HFF-Myc (cell line): ENCODE measurements at places on chromosomes 4 and X.
A peak's percentile ranks its signal among the peaks of the same experiment; 100 is the strongest.

- no peak for DNase-seq
Measured at GRCh38 chr4:41129128-41129754, 85.1 kb downstream of the APBB2 start.

- no peak for DNase-seq
Measured at GRCh38 chr4:181766061-181766548, 477.1 kb upstream of the TENM3 start.

DNA sequence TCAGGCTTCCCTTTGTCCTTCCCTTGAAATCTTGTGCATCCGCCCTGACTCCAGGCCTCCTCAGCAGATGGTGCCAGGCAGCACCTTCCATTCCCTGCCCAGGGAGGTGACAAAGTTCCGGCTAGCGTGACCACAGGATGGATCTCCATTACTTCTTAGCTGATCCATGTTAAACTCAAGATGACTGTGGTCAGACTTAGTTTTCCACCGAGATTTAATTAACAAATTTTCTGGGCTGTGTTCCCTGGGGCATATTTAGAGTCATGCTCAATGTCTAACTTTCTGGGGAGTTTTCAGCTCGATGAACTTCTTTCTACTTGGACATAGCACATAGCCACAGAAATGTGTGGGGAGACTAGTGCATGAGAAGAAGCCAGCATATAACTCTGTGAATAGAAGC lies 215.1 kb upstream of the SFRP2 start:
- DNase-seq: no peak

DNA sequence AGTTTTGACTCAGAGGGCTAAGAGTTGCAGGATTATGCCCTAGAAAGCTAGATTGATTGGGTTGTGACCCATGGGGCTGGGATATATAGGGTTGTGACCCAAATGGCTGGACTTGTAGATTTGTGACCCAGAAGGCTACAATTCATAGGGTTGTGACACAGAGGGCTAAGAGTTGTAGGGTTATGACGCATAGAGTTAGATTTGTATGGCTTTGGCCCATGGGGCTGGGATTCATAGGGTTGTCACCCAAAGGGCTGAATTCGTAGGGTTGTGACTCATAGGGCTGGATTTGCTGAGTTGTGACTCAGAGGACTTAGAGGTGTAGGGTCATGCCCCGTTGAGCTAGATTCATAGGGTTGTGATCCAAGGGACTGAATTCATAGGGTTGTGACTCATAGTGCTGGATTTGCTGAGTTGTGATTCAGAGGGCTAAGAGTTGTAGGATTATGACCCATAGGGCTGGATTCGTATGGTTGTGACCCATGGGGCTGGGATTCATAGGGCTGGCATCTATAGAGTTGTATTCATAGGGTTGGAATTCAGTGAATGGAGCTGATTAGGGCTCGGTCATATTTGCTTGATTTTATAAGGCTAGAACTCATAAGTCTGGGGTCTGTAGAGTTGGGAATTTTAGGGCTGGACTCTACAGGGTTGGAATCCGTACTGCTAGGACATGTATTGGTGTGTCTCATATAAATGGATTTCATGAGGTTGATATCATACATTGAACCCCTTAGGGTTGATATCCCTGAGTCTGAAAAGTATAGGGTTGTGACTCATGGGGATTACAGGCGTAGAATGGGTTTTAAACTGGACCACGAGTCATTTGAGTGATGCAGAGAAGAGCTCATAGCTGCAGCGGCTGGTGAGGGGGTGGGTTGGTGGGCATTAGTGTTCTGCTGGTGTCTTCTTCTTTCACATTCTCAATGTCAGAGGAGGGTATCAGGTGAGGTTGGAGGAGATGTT lies 125.7 kb downstream of the CRLF2 start:
- peak; percentile 60 for DNase-seq

DNA sequence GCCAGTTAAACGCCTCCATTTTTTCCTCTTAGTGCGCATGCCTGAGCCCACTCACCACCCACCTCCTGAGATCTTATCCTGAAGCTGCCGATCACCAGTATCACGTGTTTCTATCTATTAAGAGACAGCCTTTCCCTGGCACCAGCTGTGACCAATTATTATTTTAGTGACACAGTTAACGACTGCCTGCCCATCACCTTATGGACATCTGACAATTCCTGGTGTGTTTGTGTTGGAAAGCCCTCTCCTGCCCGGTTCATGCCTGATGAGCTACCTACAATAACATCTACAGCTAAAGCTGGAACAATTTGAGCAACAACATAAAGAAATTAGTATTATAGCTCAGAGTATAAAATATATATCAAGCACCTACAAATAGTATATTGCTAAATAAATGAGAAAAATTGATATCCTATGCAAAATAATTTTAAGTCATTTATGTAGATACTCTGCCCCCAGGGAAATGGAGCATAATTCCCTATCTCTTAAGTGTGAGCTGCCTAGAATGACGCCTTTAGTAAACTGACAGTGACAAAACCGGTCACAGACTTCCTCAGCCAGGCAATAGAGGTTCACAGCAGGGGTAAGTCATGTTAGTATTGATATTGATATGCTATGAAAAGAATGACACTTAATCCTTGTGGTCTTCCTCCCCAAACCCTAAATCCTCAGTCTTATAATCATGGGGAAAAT lies 862.2 kb downstream of the TRAM1L1 start:
- no peak for DNase-seq

DNA sequence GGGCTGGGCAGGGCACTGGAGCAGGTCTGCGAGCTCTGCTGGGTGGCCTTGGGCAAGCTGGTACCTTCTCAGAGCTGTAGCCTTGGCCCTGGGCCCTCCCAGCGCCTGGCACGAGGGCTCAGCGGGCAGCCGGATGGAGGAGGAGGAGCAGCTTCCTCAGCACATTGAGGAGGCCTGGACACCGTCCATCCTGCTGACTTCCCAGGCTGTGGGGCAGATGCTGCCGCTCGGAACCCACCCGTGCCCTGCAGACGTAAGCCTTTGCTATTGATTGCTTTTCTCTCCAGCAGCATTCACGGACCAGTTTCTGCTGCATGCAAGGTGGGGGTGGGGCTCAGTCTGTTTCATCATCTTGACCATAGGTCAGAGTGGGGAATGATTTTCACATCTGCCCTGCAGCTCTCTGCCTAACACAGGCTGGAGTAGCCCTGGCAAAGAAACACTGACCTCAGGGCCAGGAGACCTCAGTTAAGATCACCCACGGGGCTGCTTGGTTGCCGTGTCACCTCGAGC lies 80.7 kb upstream of the PSAPL1 start:
- no peak for DNase-seq

- DNase-seq: peak; percentile 77
Measured at GRCh38 chrX:17547658-17548057, 172.7 kb downstream of the NHS start.

- no peak for DNase-seq
Measured at GRCh38 chr4:23028875-23029274, 336.1 kb downstream of the GBA3 start.

- no peak for DNase-seq
Measured at GRCh38 chrX:109842611-109843010, 109.6 kb upstream of the ACSL4 start.

DNA sequence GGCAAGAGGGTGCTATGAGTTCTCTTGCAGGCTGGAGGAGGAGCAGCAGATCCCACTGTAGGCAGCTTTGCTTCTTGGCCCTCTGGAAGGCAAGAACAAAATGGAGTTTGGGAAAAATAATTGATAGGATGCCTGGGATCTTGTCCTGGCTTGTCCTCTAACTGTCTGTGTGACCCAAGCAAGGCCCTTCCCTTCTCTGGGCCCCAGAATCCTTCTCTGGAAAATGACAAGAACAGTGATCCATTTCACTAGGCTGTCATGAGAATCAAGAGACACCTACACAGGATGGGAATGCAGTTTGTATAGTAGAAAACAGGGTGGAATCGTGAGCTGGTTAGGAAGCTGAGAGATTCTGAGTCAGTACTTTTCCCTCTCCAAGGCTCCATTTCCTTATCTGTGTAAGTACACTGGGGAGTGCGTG lies 133.3 kb downstream of the PJA1 start:
- no peak for DNase-seq

DNA sequence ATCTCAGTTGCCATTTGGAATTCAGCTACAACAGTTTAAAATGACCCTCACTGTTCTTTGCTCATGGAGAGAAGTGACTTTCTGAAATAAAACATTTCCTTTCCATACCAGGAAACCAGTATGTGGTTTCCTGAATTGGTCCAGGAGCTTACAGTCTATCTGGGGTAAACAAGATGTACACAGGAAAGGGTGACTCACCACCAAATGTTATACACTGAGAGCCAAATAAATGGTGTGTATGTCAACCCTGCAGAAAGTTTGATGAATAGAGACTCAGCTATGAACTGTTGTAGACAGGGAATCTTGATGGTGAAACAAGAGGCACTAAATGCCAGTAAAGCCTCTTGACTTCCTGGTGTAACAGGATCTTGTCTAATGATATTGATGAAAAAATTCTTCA lies 100.4 kb downstream of the HS6ST2 start:
- no peak for DNase-seq

GRCh38 chrX:69815063-69815462 lies 199.2 kb downstream of the EDA start:
- DNase-seq: no peak

- no peak for DNase-seq
Measured at GRCh38 chrX:11364835-11365234, 71.6 kb downstream of the AMELX start.

- no peak for DNase-seq
Measured at GRCh38 chr4:130044788-130045531, 949.0 kb downstream of the C4orf33 start.

GRCh38 chr4:738781-739280 lies 33.2 kb downstream of the PCGF3 start:
- no peak for DNase-seq

- DNase-seq: peak; percentile 10
Measured at GRCh38 chr4:149521611-149522425, 293.8 kb downstream of the IQCM start.

DNA sequence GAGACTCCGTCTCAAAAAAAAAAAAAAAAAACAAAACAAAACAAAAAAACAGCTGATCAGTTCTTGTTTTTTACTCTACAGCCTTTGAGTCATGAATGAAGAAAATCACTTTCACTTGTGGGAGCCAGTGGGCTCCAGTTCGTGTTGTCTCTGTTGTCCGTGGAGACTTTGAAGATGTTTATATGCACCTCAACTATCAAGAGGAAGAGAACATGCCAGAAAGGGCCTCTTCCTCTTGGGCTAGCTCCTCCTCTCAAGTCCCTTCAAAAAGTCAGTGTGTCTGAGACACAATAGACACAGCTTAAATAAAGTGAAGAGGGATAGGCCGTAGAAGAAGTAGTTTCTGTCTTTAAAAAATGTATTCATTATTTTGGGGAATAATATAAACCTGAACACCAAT lies 182.7 kb downstream of the KDR start:
- DNase-seq: no peak

DNA sequence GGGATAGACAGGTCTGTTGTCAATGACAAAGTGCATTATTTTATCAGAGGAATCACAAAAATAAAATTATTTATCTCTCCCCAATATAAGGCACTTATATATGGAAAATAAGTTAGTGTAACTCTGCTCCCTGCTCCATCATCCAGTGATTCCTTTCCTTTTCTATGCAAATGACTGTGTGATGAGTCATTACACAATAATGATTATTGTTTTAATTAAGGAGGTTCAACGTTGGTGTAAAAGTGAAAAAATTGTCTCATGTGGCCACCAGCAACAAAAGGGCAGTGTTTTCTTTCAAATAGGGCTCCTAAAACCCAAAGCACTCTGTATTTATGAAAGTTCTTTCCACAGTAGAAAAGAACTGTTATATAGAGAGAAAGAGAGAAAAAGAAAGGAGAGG lies 16.7 kb downstream of the SLC7A11 start:
- DNase-seq: no peak

DNA sequence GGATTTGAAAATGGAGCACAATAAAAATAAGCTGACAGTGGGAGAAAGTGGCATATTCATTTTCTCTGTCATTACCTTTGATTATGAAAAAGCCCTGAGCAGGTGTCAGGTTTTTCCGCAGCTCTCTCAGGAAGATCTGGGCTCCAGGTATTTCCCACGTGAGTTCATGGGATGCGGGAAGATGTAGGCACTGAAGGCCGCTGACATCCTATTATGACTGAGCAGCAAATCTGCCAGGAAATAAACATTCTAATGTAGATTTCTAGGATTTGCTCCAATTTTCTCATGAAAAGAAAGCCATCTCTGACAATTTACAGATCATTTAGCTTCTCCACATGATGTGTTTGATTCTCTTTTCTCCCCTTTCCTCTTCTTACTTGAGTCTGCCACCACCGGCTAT lies 160.7 kb downstream of the KIT start:
- DNase-seq: no peak

DNA sequence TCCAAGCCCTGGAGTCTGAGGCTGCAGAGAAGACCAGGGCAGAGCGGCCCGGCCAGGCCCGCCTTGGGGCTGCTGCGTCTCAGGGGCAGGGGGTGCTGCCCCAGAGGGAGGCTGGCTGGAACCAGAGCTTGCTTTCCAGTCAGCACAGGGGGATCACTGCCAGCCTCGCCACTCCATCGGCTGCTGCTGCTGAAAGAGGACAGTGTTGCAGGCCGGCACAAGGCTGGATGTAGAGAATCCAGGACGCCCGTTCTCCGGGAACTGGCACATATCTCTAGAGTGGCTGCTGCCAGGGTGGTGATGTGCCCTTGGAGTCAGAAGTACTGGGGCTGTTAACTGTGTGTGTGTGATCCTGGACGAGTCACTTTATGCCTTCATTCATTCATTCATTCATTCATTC lies 31.9 kb upstream of the SORCS2 start:
- DNase-seq: no peak

GRCh38 chrX:118373538-118373937 lies 27.6 kb downstream of the WDR44 start:
- no peak for DNase-seq

DNA sequence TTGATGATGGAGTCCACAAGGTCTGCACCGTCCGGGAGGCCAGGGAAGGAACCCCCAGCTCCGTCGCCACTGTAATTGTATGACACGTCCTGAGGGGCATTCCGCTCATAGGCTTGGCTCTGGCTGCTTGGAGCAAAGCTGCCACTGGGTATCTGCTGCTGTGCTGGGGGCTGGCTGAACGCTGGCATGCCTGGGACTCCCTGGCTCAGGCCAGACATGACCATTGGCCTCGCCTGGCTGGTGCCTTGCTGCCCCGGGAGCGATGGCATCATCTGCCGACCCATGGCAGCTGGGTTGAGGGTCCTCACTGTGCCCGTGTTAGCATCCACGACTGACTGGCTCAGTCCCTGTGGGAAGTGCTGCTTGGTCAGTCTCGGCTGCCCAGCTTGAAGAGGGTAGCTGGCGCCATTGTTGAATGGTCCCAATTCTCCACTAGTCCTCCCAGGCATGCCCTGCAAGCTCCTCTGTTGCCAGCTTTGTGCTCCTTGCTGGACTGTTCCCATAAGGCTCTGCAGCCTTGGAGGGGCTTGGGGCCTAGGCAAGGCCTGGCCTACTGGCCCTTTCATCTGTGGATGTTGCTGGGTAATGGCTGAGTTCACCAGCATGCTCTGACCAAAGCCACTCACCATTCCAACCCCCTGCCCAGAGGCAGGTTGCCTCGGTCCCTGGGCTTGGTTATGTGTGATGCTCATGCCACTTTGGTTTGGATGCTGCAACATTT lies 53.9 kb downstream of the MGST2 start:
- no peak for DNase-seq

DNA sequence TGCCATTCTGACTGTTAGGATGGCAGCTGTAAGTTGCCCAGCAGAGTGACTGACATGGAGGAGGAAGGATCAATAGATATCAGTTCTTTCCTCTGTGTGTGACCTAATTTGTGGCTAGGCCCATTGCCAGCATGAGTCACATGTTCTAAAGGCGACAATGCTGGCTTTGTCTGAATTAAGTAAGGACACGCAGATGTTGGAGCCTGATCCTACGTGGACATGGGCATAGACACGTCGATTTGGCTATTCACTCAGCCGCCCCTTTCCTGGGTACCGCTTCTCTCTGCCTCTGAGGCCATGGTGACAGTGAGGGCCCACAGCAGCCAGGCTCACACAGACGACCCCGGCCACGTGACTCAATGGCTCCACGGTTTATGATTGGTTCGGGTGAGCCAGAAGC lies 16.3 kb downstream of the PROM1 start:
- no peak for DNase-seq
